ENCODE measurements at places on chromosomes 1 and 21.

DNA sequence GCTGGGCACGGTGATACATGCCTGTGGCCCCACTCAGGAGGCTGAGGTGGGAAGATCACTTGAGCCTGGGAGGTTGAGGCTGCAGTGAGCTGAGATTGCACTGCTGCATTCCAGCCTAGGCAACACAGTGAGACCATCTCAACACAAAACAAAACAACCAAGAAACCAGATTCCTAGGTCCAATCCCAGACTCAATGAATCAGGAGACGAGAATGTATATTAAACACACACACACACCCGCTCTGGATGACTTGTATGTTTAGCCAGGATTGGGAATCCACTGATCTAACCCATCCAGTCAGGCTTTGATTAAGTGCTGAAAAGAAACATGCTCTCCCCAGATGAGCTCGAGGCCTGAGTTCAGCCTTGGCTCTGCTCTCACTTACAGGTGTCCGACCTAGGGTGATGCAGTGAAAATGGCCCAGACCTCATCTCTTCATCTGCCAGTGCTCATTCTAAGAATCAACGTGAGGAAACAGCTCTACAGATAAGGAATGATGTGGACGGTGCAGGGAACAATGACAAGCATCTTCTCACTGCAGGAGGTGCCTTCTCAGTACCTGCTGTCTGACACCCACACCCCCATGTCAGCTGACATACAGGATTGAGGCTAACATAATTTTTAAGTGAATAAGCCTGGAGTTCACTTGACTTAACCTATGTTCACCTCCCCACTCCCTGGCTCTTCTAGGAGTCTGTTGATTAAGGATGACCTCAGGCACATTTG, 15.3 kb upstream of the SRSF4 start:
- no peaks in the 10 kb centered on the region for H3K27me3 ChIP-seq
- H3K36me3 ChIP-seq: peaks cover 27% of the 10 kb centered on the region
- H3K4me3 ChIP-seq: no peak overlapping the region
- H3K27ac ChIP-seq: no peak overlapping the region

DNA sequence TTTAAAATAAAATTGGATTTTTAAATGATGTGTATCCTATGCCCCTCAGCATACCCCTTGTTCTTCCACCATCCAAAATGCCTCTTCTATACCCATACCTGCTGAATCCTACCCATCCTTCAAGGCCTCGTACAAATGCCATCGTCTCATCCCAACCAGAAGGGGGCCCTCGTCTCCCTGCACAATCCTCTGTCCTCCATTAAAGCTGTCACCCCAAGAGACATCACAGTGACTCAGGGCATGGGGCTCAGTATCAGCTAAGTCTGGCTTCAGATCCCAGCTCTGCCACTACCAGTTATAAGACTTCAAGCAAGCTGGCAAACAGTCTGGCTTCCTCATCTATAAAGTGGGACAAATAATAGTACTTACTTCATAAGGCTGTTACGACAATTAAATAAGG, 23.8 kb downstream of the IGFN1 start:
- no peaks in the 10 kb centered on the region for H3K27me3 ChIP-seq
- H3K4me3 ChIP-seq: no peak overlapping the region
- H3K27ac ChIP-seq: no peak overlapping the region
- H3K4me1 ChIP-seq: no peaks in the 10 kb centered on the region

DNA sequence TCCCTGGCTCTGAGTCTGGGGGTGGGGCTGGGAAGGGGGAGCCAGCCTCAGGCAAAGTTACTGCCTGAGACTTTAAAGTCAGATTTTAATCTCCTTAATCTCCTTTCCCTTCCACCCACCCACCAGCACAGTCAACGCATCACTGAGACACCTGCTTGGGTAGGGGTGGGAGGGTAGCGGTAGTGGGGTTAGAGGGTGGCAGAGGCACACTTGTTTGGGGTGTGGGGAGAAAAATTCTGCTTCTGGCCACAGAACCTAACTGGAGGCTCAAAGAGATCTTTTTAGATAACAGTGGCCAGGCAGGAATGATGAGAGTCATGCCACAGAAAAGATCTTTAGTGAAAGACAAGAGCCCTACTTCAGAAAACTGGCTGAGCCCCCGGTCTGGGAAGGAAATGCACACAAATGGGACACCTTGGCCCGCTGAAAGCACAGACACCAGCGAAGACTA, 44.1 kb downstream of the CD247 start:
- peak; percentile 59 for DNase-seq
- no peaks in the 10 kb centered on the region for H3K27me3 ChIP-seq
- peak overlapping the region; percentile 20 for H3K4me3 ChIP-seq
- peaks cover 72% of the 10 kb centered on the region for H3K4me1 ChIP-seq

DNA sequence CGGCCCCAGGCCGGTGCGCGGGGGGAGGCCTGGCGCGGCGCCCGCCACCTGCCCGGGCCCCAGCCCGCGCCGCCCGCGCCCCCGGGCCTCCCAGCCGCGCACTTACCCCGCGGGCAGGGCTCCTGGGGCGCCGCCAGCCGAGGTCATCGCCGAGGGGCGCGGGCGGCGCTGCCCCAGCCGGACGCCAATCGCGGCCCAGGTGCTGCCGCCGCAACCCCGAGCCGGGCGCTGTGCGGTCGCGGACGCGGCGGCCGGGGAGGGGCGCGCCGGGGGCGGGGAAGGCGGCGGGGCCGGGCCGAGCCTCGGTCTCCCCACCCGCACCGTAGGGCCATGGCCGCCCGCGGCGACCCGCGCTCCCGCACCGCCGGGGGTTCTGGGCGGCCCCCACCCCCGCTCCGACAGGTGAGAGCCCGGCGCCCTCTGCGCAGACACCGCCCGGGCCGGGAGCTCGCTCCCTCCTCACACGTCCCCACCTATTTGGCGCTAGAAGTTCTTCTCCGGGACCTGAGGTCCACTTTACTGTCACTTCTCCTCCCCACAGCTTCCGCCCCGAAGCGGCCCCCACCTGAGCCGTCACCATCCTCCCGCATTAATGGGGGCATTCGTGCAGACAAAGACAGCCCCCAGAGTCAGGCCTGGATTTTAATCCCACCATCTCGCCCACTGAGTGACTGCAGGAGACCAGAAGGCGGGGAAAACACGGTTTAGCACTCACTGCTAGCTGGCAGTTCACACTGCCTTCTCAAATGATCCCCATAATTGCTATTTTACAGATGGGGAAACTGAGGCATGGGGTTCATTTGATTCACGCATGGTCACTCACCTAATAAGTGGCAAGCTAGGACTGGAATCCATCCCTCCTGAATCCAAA, at the start of gene TTC39A:
TSS of gene TTC39A (minus strand) at position 232 of the 871 bp plus-strand sequence. CDS start at position 147, 85 bp downstream.
- no peak within 1 kb of the TSS for H3K4me3 ChIP-seq
- H3K4me1 ChIP-seq: no peaks in the 10 kb centered on the region
- peaks cover 3% of the 10 kb centered on the region for H3K27me3 ChIP-seq

- no peaks in the 10 kb centered on the region for H3K36me3 ChIP-seq
- H3K27ac ChIP-seq: no peak overlapping the region
- no peaks in the 10 kb centered on the region for H3K4me1 ChIP-seq
These were observed 76.7 kb upstream of the ZNF326 start for GRCh38 chr1:89918127-89918793.

DNA sequence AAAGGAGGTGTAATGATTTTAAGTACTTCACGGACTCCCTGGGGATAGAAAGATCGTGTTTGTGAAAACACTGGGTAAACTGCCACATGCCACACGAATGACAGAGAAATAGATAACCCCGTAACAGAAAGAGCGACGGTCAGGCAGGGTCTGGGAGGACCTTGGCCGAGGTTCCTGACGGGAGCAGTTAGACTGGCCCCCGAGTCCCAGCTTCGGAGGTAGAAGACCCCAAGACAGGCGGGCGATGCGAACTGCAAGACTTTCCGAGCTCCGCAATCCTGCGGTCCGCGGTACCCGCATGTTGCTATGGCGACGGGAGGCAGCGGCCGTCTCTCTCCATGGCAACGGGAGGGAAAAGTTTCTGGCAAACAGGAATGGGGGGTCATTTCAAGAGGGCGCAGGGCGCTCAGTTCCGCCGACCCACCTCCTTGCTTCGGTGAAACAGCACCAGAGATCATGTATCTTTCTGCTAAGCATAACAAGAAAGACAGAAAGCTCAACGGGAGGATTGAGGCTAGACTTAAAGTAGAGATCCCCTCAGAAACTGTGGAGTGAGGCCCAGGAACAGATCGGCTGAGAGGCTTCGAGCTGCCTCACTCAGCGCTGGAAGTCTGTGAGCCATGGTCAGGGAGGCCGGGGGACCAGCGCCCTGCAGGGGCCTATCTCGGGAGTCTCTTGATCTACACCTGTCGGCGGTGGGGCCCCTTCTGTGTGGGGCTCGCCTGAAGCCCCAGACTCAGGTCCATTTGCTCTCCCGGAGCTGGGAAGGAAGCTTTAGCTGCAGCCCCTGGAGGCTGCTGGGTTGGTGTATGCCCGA, 685 bp upstream of the SYT6 start:
- no peaks in the 10 kb centered on the region for H3K36me3 ChIP-seq
- DNase-seq: no peak
- no peak overlapping the region for H3K27ac ChIP-seq
- H3K27me3 ChIP-seq: peaks cover 15% of the 10 kb centered on the region
- H3K4me3 ChIP-seq: peak overlapping the region; percentile 2

DNA sequence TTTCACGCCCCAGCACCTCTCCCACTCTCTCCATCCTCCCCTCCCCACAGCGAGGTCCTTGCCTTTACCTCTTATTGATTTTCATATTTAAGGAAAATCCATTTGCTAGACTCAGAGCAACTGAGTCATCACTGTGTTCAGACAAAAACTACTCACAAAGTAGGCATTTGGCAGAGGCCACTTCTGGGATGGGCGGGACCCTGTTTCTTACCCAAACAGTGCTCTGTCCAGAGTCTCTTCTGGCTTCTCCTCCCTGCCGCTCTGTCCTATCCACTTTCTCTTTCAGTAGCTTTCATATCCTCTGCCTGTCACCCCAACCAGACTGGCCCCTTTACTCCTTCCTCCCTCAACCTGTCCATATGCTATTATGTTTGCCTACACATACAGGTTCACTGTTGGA, 2.4 kb upstream of the NAV1 start:
- no peak for DNase-seq
- H3K4me3 ChIP-seq: no peak overlapping the region
- H3K36me3 ChIP-seq: no peaks in the 10 kb centered on the region
- H3K27ac ChIP-seq: no peak overlapping the region
- peaks cover 20% of the 10 kb centered on the region for H3K4me1 ChIP-seq
- no peaks in the 10 kb centered on the region for H3K27me3 ChIP-seq

GRCh38 chr1:67987046-67987799, 63.2 kb downstream of the DIRAS3 start:
- no peak overlapping the region for H3K4me3 ChIP-seq
- no peak overlapping the region for H3K27ac ChIP-seq
- no peaks in the 10 kb centered on the region for H3K36me3 ChIP-seq
- no peaks in the 10 kb centered on the region for H3K27me3 ChIP-seq
- no peaks in the 10 kb centered on the region for H3K4me1 ChIP-seq

DNA sequence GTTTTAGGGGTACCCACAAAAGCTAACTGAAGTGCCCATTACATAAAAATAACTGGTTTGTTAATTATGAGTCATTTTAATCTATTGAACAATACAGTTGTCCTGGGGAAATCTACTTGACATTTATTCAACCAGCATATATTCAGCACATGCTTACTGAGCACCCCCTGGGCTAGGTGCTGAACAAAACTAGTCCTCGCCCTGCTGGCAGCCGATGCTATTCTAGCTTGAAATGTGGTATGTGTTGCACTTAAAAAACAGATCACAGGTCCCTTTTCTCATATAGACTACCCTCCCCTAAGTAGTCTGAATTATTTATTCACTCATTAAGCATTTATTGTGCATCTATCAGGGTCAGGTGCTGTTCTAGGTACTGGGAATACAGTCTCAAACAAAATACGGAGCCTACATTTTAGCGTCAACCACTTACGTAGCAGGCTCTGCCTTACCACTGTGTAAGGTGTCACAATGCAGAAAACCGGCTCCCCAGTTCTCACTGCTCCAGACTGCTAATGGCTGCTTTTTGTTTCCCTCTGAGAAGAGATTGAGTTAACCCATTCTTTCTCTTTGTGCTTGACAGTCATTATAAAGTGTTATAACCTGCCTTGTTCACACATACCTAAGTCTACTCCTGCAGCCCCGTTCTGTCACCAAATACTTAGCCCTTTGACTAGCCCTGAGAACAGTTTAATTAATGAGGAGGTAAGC, 57.1 kb downstream of the ADCY10 start:
- no peak for DNase-seq
- no peaks in the 10 kb centered on the region for H3K36me3 ChIP-seq
- H3K4me1 ChIP-seq: no peaks in the 10 kb centered on the region

- H3K27me3 ChIP-seq: peaks cover 5% of the 10 kb centered on the region
- no peaks in the 10 kb centered on the region for H3K36me3 ChIP-seq
- DNase-seq: no peak
- H3K4me1 ChIP-seq: no peaks in the 10 kb centered on the region
- no peak overlapping the region for H3K27ac ChIP-seq
These were observed 3.3 kb upstream of the ADAMTS5 start for GRCh38 chr21:26969971-26970725.

DNA sequence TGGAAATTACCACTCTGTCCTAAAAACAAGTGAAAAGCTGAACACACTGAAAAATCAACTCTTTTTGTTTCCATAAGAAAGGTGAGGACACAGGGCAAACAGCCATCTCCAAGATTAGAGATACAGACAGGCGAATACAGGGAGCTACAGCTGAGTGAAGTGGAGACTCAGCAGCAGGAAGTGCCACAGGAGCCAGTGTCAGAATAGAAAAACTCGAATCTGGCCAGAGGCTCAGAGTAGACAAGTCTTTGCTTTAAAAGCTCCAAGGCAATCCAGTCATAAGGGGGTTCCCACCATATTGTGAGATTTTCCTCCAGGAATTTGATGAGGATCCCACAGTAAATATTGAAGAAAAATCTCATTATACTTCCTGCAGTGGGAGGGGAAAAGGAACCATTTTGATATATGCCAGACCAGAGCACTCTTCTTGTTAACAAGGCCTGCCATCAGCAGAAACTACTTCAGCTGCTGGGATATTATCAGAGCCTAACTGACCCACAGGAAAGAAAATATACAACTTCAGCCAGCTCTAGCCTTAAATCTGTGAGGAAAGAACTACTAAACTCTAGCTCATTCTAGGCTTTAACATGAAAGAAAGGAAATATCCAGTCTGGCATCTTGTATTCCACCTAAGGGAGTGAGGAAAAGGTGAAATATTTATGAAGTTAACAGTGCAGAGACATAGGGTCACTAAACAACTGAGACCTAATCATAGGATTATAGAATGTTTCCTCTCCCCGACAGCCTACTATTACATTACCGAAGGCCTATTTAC, 256.2 kb upstream of the OLFM3 start:
- H3K27me3 ChIP-seq: no peaks in the 10 kb centered on the region
- no peak overlapping the region for H3K27ac ChIP-seq
- DNase-seq: no peak
- no peak overlapping the region for H3K4me3 ChIP-seq
- no peaks in the 10 kb centered on the region for H3K36me3 ChIP-seq

- H3K4me3 ChIP-seq: peak overlapping the region; percentile 4
- peak overlapping the region; percentile 62 for H3K27ac ChIP-seq
- peaks cover 19% of the 10 kb centered on the region for H3K4me1 ChIP-seq
- no peaks in the 10 kb centered on the region for H3K36me3 ChIP-seq
- DNase-seq: no peak
- no peaks in the 10 kb centered on the region for H3K27me3 ChIP-seq
These were observed 82.1 kb downstream of the RAVER2 start for GRCh38 chr1:64826991-64827390.

- H3K4me1 ChIP-seq: no peaks in the 10 kb centered on the region
- no peaks in the 10 kb centered on the region for H3K27me3 ChIP-seq
- H3K4me3 ChIP-seq: no peak overlapping the region
- no peak for DNase-seq
- no peaks in the 10 kb centered on the region for H3K36me3 ChIP-seq
These were observed 118.8 kb downstream of the SIPA1L2 start for GRCh38 chr1:232511172-232511571.

- H3K27ac ChIP-seq: peak overlapping the region; percentile 96
- DNase-seq: no peak
- no peaks in the 10 kb centered on the region for H3K27me3 ChIP-seq
These were observed 3.2 kb upstream of the PRXL2B start for GRCh38 chr1:2583331-2583791.
